ENCODE measurements at places on chromosomes 7 and 10. TPM values are rescaled to one million over a fixed set of nuclear protein-coding genes. Genes with fewer than 3 reads are reported as not detected.
A peak's percentile ranks its signal among the peaks of the same experiment; 100 is the strongest.

LBX1 gene
- total RNA-seq: not detected

GARIN1A gene
- 1.4 TPM for total RNA-seq

RNF148 gene
- not detected for total RNA-seq

SAP25 gene
- 119 TPM for total RNA-seq

GJD4 gene
- total RNA-seq: not detected

CLDN15 gene
- total RNA-seq: 44.8 TPM

GRCh38 chr10:117516681-117517080, 25.9 kb upstream of the EMX2 start:
- no peak for DNase-seq

ZC3HAV1L gene
- 6.1 TPM for total RNA-seq

ZNF804B gene
- total RNA-seq: not detected

DNA sequence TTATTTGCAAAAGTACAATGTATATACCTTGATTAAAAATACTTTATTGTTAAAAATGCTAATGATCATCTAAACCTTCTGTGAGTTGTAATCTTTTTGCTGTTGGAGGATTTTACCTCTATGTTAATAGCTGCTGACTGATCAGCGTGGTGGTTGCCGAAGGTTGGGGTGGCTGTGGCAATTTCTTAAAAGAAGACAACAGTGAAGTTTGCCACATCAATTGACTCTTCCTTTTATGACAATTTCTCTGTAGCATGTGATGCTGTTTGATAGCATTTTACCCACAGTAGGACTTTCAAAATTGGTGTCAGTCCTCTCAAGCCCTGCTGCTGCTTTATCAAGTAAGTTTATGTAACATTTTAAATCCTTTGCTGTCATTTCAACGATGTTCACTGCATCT, 16.9 kb upstream of the ENTPD1 start:
- no peak for DNase-seq

GRCh38 chr7:14770614-14771013, 131.9 kb downstream of the DGKB start:
- DNase-seq: no peak

- DNase-seq: no peak
Measured at GRCh38 chr7:120799147-120799546, 58.8 kb downstream of the TSPAN12 start.

DNA sequence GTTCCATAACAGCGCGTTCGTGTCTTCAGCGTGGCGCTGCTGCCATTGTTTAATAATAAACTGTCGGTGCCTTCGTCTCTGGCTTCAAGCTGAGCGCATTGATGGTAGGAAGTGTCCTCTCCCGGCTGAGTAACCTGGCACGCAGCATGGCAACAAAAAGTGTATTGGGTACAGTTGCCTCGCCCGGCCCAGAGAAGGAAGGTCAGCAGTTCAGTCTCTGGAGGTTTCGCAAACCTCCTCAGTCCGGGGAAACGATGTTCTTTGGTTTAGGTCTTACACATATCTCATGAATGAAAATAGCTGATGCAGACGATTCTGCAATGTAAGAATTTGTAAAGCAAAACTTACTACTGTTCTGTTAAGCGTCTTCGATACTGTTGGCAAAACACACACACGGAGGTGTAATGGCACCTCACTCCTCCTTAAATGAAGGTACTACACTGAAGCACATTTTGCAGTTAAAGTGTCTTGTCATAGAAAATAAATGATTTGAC, 739 bp upstream of the CCDC186 start:
- DNase-seq: no peak

HOXA11 gene
- not detected for total RNA-seq

DNA sequence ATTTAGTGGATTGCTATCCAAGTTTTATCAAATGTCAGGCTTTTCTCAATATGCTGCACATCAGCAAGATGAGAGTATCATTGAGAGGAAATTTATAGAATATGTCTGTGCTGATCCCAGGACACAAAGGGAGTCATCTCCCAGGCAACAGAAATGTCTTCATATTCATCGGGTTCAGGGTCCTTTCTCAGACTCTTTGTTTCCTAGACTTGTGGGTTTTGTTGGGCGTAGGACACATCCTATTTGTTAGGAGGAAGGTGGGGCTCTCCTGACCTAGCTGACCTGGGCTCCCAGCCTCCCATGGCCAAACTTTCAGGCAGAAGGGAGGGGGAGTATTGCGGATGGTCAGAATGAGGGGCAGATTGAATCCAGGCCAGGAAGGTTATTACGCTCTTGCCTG, 22.9 kb upstream of the NPS start:
- no peak for DNase-seq

DNA sequence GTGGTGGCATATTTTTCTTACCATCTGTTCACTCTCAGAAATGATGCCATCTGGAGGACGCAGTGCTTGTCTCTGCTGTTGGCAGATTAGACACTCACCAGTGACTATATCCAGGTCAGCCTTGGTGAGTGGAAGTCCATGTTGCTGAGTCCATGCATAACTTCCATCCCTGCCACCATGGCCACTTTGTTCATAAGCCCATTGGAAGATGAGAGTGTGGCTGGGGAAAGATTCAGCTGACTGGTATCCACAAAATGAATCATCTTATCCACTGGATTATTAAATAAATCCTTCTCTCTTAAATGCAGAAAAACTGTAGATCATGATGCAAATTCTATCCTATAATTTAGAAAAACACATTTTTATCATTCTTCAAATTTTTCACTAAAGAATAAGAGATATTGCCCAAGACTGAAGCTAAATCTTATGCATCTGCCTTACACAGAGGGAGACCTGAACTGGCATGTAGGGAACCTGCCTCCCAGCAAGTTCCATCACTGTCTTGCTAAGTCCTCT, 726.9 kb downstream of the TNS3 start:
- DNase-seq: no peak

- no peak for DNase-seq
Measured at GRCh38 chr7:38873433-38873832, 35.6 kb downstream of the VPS41 start.

C10orf53 gene
- not detected for total RNA-seq

DNA sequence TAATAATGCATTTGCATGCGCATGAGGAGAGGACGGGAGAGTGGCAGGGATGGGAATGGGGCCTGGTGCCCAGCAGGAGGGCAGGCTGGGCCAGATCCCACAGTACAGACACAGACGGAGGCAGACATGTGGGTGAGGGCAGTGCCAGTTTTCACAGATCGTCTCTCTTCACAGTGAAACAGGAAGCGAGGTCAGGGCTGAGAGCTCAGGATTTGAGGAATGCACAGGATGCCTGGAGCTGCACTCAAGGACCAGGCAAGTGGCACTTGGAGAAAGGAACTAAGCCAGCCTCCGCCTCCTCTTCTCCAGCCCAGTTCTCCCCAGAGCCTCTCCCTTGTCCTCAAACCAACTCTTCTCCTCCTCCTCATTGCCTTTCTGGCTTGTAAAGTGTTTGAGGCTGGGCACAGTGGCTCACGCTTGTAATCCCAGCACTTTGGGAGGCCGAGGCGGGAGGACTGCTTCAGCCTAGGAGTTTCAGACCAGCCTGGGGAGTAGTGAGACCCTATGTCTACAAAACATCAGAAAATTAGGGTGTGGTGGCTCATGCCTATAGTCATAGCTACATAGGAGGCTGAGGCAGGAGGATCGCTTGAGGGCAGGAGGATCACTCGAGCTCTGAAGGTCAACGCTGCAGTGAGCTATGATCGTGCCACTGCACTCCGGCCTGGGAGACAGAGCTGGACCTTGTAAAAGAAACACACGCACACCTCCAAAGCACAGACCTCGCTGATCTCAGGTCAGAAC, 115.2 kb downstream of the HIP1 start:
- no peak for DNase-seq

DNA sequence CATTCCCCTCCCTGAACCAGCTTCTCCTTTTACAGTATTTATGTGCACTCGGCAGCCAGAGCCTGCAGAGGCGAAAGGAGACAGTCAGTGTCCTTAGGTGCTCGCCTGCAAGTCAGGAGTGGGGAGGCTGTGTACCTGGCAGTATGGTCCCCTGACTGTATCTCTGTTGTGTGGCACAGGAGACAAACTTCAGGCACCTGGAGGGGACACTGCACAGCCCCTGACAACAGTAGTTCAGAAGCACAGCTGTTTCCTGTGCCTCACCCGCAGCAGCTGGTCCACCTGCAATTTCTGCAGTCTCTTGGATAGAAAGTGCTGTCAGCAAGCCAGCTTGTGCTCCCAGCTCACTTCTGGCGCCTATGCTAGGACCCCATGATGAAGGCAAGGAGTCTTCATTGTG, 73.4 kb upstream of the LAMB4 start:
- no peak for DNase-seq

ZNF365 gene
- total RNA-seq: 7.9 TPM

- no peak for DNase-seq
Measured at GRCh38 chr7:55075464-55076021, 56.7 kb downstream of the EGFR start.

GPER1 gene
- 0.41 TPM for total RNA-seq

DNA sequence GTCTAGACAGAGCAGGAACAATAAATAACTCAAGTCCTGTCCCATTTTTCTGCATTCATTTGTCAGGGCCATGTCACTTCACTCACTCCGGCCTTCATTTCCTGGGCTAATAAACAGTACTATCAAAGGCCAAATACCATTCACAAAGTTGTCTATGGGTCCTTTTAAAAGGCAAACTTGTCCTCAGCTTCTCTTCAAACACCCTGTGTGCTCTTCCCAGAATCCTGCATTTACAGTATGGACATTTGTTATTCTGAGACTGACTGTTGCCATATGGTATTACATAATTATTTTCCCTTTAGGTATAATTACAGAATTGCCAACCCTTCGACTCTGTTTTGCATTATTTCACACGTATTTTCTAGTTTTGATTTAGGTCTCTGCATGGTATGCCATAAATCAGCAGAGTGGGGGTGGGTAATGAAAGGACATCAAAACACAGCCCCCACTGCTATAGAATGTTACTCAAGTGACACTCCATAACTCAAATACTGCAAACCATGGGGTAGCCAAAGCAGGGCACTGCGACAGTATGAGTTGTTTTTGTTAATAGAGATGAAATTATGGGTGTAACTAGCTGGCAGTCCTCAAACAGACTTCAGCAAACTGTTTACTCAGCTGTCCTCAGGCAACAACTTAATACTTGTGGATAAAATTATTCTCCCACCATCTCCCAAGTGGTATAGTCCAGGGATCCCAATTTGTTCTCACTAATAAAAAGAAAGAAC, 183.7 kb downstream of the TRIL start:
- no peak for DNase-seq

DNA sequence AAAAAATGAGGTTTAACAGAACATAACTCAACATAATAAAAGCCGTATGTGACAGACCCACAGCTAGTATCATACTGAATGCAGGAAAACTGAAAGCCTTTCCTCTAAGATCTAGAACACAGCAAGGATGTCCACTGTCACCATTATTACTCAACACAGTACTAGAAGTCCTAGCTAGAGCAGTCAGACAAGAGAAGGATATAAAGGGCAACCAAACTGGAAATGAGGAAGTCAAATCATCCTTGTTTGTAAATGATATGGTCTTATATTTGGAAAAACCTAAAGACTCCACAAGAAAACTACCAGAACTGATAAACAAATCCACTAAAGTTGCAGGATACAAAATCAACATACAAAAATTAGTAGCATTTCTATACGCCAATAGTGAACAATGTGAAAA, 45.9 kb downstream of the C10orf71 start:
- no peak for DNase-seq

- DNase-seq: no peak
Measured at GRCh38 chr7:39406467-39406866, 159.7 kb upstream of the YAE1 start.

PAPSS2 gene
- not detected for total RNA-seq

DNA sequence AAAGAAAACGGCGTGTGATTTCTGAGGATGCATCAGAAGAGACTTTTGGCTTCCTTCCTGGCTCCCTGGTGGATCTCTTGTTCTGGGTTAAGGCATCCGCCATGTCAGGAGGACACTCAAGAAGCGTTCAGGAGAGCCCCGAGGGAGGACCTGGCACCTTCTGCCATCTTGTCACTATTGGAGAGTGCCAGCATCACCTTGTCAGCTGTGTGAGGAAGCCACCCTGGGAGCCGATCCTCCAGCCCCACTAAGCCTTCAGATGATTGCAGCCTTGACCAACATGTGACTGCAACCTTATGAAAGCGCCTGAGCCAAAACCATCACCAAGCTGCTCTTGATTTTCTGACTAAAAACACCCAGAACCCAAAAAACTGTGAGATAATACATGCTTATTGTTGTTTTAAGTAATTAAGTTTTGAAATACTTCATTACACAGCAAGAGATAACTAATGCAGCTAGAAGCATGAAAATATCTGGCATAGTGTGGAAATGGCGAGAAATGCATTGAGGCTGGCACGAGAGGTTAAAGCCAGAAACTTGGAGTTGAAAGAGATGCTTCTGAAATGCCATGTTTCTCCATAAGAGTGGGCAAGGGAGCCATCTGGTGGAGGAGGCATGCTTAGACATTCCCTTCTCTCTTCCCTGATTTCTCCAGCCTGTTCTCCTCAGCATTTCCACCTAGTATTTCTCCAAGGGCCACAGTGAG, 5.4 kb upstream of the ZFYVE27 start:
- peak; percentile 35 for DNase-seq

GRCh38 chr7:85030893-85031292, 156.0 kb downstream of the SEMA3D start:
- DNase-seq: no peak

TPST1 gene
- 6.3 TPM for total RNA-seq

DNA sequence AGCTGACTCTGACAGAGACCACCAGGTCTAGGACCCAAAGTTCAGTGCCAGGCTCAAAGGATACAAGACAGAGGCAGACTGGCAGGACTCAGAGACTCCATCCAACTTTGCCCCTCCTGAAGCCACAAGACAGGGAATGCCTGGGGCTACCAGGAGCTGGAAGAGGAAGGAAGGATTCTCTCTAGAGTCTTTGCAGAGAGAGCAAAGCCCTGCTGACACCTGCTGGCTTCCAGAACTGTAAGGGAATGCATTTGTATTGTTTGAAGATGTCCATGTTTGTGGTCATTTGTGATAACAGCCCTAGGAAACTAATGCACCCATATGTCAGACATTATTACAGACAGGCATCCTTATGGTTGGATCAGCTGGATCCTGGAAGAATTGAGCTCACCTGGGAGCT, 132.3 kb upstream of the C7orf33 start:
- DNase-seq: no peak

DNA sequence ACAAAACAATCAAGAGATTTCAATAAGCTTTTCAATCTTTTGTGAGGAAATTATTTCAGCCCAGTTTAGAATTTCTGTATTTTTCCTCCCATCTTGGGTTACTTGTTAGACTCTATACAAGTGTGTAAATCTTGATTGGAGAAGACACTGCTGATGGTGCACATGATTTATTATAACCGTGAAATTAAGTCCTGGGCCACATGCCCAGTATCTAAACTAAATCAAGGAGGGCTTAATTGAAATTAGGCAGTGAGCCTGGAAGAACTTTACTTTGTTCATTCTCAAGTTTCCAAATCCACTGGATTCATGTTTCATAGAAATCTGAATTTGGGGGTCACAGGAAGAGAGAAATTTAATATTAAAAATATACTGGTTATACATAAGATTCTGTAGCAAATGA, 44.5 kb downstream of the CSTF2T start:
- no peak for DNase-seq

- no peak for DNase-seq
Measured at GRCh38 chr10:47316131-47316530, 6.1 kb upstream of the GDF2 start.

AKR1C1 gene
- total RNA-seq: 3.6 TPM

GRCh38 chr7:82629583-82629982, 186.0 kb upstream of the CACNA2D1 start:
- no peak for DNase-seq

- no peak for DNase-seq
Measured at GRCh38 chr10:92756201-92757065, 66.7 kb downstream of the HHEX start.

BRAT1 gene
- total RNA-seq: 23.6 TPM

GRCh38 chr10:35912615-35913569, 270.8 kb upstream of the FZD8 start:
- DNase-seq: no peak
